ENCODE measurements at places on chromosomes 7 and 10.
A peak's percentile ranks its signal among the peaks of the same experiment; 100 is the strongest.

- DNase-seq = no peak
Observed at GRCh38 chr10:81367132-81367531, 507.9 kb upstream of the NRG3 start.

DNA sequence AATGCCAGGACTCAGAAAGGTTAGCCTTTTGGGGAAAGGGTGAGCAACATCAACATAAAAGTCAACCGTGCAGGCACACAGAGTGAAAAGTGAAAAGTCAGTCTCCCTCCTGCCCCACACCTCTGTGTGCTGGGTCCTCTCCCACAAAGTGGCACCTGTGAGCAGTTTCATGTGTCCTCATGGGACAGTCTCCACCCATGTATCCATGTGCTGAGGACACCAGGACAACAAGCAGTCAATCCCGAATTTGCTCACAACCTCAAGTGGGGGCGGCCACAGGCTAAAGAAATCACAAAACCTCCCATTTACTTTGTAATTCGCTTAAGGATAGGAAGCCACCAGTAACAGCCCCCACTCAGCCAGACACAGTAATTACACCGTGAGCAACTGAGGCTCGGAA, 97.4 kb downstream of the ARHGAP22 start:
- no peak for DNase-seq

DNA sequence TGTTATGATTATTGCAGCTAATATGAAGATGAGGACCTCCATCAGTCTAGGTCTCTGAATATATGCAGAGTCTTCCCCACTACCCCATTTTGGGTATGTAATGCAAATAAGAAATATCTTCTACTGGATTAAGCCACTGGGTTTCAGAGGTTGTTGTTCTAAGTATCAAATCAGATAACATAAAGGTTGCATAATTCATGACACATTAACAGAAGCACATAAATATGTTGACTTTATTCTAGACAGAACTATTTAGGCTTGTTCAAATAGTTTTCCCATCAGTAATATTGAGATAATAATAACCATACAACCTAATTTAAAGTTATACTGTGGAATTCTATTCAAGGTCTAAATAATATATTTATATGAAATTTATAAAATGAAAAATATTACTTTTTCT, 157.1 kb downstream of the ETV1 start:
- DNase-seq = no peak

- peak; percentile 89 for DNase-seq
Observed at GRCh38 chr7:106346678-106347217, 62.0 kb upstream of the NAMPT start.

GRCh38 chr10:75065076-75065475, 46.4 kb upstream of the SAMD8 start:
- no peak for DNase-seq

DNA sequence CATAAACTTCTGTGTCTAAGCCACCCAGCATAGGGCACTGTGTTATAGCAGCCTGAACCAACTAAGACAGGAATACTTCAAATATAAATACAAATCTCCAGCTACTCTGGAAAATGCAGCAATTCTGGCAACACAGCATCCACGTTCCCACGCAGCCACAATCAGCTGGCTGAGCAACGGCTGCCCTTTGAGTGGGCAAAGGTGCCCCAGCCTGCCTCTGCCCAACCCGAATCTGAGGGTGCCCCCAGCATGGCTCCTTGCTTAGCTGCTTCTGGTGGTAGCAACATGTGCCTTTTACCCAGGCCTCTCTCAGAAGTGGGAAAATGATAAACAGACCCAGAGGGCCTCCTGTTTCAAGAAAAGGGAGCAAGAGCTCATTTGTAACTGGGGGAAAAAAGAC, 12.0 kb downstream of the DRGX start:
- DNase-seq = no peak

DNA sequence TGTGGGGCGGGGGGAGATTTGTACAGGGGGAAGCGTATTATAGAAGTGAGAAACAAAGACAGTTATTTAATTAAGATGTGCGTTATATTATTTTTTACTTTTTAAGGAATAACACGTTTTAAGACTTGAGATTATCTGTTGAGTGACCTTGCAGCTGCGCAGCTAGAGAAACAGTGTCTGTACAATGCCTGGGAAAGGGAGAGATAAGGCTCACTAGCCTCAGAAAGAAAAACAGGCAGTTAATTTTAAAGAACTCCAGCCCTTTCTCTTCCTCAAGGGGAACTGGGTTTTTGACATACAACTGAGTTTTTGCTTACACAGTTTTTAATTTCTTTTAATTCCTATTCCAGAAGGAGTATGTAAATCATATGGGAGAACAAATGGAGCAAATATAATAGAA, 50.7 kb downstream of the LMBR1 start:
- no peak for DNase-seq

GRCh38 chr7:3733541-3734140, 432.6 kb downstream of the SDK1 start:
- no peak for DNase-seq

- DNase-seq = no peak
Observed at GRCh38 chr10:63489838-63490237, 24.1 kb upstream of the JMJD1C start.

DNA sequence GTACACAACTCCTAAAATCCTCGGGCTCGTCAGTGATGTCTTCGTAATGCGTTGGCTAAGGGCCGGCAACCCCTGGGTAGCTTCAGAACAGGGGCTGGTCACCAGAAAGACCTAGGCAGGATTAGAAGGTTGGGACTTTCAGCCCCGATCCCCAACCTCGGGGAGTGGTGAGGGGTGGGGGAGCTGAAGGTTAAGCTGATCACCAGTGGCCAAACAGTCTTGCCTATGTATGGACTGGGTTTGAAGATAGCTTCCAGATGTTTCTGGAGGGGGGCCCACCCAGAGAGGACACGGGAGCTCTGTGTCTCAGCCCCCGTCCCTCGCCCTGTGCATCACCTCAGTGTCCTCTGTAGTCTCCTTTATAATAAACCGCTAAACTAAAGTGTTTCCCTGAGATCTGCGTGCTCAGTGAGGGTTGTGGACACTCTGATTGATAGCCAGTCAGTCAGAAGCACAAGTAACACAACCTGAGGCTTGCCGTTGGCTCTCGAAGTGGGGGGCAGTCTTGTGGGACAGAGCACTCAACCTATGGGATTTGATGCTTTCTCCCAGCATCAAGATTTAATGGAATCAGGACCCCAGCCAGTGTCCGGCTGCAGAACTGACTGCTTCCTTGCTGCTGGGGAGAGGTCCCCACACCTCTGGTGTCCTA, 10.0 kb downstream of the PPP2R2D start:
- no peak for DNase-seq

DNA sequence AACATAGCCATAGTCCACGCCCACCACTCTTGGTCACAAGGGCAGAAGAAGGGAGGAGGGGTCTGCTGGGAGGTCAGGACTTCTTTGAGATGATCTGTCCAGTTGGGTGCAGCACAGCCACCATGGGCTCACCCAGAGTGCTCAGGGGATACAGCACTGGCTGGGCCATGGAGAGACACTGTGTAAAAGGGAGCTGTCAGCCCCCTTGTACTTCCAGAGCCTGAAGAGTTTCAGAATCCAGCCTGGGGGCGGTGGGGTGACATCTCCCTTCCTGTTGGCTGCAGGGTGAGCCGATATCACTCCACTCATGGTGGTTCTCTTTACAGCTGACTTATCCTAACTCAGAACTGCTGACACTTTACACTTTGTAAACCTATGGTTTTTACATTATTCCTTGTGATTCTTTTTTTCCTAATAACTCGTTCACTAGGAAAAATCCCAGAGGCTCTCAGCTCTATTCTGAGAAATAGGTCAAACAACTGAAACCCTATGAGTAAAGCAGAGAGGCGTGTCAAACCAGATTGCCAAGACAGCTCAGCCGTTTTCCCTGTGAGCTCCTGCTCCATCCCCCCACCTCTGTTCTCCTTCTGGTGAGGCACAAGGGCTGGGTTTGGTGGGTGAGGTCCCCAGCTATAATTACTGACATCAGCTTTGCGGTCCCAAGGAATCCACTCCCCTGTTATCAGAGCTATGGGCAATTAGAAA, 3.2 kb upstream of the MRPS24 start:
- DNase-seq = peak; percentile 83

- no peak for DNase-seq
Observed at GRCh38 chr10:93541402-93542357, 24.8 kb upstream of the FFAR4 start.

DNA sequence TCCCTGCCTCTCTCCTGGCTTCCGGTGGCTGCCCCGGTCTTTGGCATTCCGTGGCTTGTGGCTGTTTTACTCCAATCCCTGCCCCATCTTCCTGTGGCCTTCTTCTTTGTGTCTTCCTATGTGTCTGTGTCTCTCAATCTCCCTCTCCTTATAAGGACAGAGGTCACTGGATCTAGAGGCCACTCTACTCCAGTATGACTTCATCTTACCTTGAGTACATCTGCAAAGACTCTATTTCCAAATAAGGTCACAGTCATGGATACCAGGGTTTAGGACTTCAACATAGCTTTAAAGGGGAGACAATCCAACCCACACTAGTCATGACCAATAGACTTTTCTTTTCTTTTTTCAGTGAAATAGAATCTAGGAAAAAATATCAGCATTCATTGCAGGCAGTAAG, 153.3 kb upstream of the INSYN2A start:
- DNase-seq = peak; percentile 14

GRCh38 chr7:105512415-105512814, 9.7 kb downstream of the PUS7 start:
- DNase-seq = no peak

GRCh38 chr7:80588591-80588990, 49.9 kb upstream of the CD36 start:
- peak; percentile 18 for DNase-seq

- no peak for DNase-seq
Observed at GRCh38 chr7:155758348-155758747, 53.9 kb downstream of the SHH start.

GRCh38 chr10:96370584-96371157, 11.9 kb upstream of the OPALIN start:
- no peak for DNase-seq

DNA sequence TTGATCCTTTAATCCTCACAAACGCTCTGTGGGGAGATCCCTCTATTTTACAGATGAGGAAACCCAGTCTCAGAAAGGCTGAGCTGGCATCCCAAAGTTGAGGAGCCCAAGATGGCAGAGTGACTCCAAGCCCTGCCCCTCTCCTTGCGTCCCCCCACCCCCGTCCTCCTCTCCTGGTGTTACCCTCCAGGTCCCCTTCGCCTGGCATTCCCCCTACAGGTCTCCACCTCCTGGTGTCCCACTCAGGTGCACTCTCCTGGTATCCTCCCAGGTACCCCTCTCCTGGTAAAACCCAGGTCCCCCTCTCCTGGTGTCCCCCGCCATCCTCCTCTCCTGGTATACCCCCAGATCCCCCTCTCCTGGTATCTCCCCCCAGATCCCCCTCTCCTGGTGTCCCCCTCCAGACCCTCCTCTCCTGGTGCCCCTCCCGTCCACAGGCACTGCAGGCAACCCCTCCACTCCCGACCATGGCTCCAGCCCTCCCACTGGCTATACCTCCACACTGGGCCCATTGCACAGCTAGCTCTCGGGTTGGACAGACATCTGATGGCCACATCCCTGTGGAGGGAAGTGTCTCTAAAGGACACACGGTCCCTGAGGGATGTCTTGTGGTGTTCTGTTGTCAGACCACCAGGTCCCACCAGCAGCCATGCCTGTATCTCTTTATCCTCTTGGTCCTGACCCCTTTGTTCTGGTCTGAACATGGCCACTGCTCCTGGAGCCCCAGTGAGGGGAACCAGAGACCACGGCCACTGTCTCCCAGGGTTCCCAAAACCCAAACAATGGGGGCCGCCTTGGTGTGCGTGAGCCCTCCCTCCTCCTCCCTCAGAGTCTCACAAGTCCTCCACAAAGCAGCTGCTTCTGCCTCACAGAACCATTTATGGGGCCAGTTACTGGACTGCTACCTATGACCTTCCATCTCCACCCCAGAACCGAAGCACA, 37.2 kb downstream of the CALML3 start:
- DNase-seq = no peak

DNA sequence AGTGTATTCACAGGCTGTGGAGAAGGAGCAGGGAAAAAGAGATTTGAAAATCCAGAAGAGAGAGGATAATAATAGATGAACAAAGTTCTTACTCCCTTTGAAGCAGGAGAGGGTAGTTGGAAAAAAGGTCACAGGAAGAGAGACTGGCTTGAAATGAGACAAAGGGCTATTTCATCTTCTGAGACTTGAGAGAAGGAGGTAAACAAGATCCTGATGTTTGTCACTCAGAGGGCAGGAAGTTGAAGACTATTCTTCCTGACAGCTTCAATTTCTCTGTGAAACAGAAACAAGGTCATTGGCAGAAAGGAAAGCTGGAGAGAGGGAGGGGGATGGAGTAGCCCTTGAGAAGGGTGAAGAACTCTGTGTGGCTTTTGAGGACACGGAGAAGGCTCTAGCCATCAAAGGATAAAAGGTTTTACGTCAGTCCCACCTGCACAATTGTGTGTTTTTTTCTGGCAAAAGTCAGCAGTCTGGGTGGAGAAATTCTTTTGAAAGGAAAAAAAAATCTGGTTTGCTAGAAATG, 216.1 kb upstream of the STEAP4 start:
- DNase-seq = no peak

- DNase-seq = no peak
Observed at GRCh38 chr10:80449520-80449919, 4.6 kb upstream of the TSPAN14 start.

DNA sequence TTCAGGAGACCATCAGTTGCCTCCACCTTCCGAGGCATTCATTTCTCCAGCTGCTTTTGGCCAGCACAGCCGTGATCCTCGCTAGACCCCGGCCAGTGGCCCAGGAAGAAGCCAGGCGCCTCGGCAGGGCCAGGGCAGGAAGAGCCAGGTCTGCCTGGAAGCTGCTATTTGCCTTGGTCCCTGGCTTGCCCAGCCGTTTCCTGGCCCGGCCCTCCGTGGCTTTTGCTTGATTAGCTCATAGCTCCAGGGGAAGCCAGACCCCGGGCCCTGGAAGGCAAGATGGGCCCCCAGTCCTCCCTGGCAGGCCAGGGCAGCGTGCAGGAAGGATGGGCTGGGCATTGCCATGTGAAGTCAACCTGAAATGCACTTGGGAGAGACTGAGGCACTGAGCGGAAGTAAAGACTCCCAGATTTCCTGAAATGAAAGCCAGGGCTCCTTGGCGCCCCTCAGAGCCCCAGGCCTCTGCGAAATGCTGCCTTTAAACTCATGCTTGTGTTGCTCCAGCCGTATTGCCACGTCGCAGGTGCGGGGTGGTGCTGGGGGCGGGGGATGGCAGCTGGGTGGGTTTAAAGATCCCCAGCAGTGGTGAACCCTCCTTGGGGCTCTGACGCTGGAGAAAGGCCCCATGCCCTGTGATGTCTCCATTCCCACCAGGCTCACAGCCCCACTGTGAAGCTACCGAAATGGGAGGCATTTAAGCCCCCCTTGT, 160.6 kb downstream of the GRK5 start:
- DNase-seq = no peak

GRCh38 chr7:133313575-133313974, 60.7 kb downstream of the EXOC4 start:
- no peak for DNase-seq

GRCh38 chr10:47150581-47150980, 149.4 kb upstream of the GDF10 start:
- DNase-seq = no peak

DNA sequence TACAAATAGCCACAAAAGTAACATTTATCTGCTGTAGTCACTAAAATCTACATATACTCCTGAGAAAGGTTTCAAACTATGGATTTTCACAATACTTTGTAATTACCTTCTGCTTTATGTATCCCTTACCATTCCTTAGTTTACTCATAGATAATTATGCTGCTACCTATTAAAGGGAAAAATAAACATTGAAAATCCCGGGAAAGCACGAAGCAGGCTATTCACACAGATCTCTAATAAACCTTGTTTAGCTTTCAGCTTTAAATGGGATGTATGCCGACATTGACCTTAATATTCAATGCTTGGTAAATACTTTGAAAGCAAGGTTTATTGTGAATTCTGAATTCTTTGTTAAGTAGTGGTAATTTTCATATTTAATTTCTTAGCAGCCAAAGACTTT, 58.5 kb upstream of the SMIM30 start:
- no peak for DNase-seq
